IPS DF 6.9 (cell line): ENCODE measurements at places on chromosomes 2 and 18.

- no peaks in the 10 kb centered on the region for H3K4me1 ChIP-seq
- H3K4me3 ChIP-seq: no peak overlapping the region
Observed at GRCh38 chr2:162929571-162929970, 91.0 kb upstream of the KCNH7 start.

GRCh38 chr2:168740360-168740759 is 62.1 kb upstream of the NOSTRIN start:
- no peak overlapping the region for H3K4me3 ChIP-seq
- no peak overlapping the region for H3K27ac ChIP-seq

DNA sequence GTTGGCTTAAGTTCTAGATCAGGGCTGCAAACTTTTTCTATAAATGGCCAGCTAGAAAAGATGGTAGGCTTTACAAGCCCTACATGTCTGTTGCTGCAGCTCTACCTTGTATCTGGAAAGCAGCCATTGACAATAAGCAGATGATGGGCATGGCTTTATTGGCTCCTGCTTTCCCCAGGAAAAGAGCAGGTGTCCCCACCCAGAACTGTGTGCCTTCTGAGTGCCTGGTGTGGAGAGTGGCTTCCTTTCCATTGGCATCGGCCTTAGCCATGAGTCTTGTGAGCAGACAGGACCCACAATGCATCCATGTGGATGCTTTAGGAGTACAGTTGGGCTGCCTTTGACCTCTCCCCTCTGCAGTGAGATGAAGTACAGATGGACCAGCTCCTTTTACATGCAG is 120.2 kb downstream of the CD8B2 start:
- no peaks in the 10 kb centered on the region for H3K4me1 ChIP-seq
- H3K4me3 ChIP-seq: no peak overlapping the region
- H3K27me3 ChIP-seq: no peaks in the 10 kb centered on the region
- no peak for DNase-seq

DNA sequence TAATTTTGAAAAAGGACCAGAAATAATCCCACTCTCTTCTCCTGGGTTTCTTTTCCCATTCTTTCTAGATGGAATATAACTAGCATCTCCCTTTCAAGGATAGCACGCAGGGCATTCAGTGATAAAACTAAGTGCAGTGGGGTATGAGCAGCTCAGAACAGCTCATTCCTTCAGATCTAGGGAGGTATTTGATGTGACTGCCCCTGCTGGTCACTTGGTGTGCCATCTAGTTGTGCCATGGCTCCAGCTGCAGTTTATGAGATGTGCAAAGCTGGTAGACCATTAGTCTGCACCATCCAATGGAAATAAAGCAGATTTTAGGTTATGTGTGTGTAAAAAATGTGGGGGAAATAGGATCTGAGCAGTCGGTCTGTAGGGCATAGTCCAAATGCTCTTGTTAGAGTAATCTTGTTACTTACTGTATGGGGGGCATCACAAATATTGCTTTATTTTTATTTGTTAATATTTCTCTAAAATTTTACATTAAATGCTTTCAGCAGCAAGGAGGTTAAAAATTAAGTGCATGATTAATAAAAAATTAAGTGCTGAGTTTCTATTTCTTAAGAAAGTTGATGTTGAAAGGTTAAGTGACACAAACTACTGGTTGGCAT is 38.9 kb downstream of the CTAGE1 start:
- no peak overlapping the region for H3K27ac ChIP-seq
- H3K36me3 ChIP-seq: no peaks in the 10 kb centered on the region
- H3K4me3 ChIP-seq: no peak overlapping the region
- DNase-seq: peak; percentile 13
- no peaks in the 10 kb centered on the region for H3K4me1 ChIP-seq

- H3K4me3 ChIP-seq: no peak overlapping the region
- no peaks in the 10 kb centered on the region for H3K36me3 ChIP-seq
- H3K27ac ChIP-seq: no peak overlapping the region
- DNase-seq: no peak
- H3K4me1 ChIP-seq: no peaks in the 10 kb centered on the region
- H3K27me3 ChIP-seq: no peaks in the 10 kb centered on the region
Observed at GRCh38 chr2:129768036-129768386, 211.5 kb upstream of the RAB6C start.

GRCh38 chr2:223217373-223217772 is 165.4 kb downstream of the KCNE4 start:
- no peaks in the 10 kb centered on the region for H3K4me1 ChIP-seq
- no peaks in the 10 kb centered on the region for H3K27me3 ChIP-seq

DNA sequence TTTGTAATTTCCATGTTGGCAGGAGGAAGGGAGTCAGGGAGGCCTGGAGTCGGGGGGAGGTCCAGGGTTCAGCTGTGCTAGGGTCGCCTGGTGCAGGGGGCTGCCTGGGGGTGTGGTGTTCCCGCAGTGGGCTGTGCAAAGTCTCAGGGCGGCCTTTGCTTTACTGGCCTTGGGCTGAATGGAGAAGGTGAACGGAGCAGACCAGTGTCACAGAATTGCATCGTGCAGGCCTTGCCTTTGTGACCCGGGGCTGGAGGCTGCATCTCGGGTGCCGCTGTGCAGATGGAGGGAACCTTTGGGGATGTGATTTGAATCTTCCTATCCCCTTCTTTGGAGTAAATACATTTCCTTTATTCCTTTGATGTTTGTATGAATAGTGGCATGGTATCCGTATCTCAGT is 8.8 kb downstream of the SNTG2 start:
- DNase-seq: no peak
- H3K36me3 ChIP-seq: no peaks in the 10 kb centered on the region
- H3K4me3 ChIP-seq: no peak overlapping the region
- peaks cover 3% of the 10 kb centered on the region for H3K4me1 ChIP-seq
- H3K27me3 ChIP-seq: no peaks in the 10 kb centered on the region

DNA sequence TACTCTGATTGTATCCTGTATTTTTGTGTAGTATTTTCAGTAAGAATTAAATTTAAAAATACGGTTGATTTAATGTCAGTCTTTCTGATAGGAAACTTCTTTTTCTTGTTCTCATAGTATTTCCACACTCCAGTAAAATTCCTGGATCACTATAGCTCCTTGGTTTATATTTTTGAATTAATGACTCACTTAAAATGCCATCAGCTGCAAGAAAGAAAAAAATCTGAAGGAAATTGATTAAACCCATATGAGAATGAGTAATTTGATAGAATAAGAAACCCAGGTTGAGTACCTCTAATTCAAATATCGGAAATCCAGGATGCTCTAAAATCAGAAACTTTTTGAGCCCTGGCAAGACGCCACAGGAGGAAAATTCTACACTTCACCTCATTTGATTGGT is 186.8 kb upstream of the RND3 start:
- no peak for DNase-seq
- no peak overlapping the region for H3K27ac ChIP-seq

DNA sequence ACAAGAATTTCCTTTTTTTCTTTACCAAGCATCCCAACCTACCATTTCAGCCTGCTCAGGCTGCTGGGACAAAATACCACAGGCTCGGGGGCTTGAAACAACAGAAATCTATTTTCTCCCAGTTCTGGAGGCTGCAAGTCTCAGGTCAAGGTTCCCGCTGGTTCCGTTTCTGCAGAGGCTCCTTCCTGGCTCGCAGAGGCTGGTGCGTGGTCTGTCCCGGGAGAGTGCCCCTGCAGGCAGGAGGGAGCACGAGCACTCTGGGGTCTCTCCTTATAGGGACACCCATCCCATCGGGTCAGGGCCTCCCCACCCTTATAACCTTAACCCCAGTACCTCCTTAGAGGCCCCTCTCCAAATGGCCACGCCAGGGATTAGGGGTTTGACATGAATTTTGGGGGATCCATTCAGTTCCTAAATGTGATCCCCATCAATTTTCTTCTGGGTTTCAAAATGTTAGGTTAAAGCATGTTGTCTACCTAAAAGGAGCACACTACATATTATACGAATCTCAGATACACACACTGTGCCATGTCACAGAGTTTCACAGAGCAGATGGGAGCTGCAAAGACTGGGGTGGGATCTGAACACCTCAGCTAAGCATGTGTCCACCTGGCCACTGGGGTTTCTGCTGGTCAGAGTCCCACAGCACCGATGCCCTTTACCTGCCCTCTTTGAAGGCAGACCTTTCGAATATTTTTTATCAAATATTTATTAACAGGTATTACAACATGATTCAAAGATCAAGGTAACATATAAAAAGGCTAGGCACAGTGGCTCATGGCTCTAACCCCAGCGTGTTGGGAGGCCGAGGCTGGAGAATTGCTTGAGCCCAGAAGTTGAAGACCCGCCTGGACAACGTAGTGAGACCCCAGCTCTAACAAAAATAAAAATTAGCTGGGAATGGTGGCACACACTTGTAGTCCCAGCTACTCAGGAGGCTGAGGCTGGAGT is 17.6 kb upstream of the ADI1 start:
- H3K4me1 ChIP-seq: no peaks in the 10 kb centered on the region
- peaks cover 3% of the 10 kb centered on the region; the same call in 1 of the 2 replicates for H3K36me3 ChIP-seq
- no peaks in the 10 kb centered on the region for H3K27me3 ChIP-seq
- no peak for DNase-seq
- H3K4me3 ChIP-seq: no peak overlapping the region
- no peak overlapping the region for H3K27ac ChIP-seq

- H3K4me3 ChIP-seq: no peak overlapping the region
- no peaks in the 10 kb centered on the region for H3K36me3 ChIP-seq
- no peaks in the 10 kb centered on the region; the same call in 1 of the 2 replicates for H3K4me1 ChIP-seq
- DNase-seq: no peak
- no peaks in the 10 kb centered on the region for H3K27me3 ChIP-seq
Observed at GRCh38 chr2:20356042-20356441, 5.4 kb upstream of the PUM2 start.

DNA sequence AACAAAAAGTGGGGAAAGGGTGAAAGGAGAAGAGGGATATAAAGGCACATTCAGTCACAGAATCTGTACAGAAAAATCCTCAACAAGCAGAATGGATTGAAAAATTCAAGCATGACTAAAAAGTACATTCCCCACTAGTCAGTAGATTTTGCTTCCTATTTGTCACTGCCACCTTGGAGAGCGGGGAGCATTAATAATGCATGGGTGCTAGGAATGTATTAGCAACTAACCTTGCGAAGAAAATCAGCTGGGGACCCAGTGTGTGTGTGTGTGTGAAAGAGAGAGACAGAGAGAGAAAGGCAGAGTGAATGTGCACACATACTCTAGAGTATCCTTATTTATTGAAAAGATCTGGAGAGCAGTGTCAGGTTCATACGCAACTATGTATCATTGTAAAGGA is 968.7 kb upstream of the ZEB2 start:
- no peaks in the 10 kb centered on the region for H3K27me3 ChIP-seq
- no peak overlapping the region for H3K4me3 ChIP-seq
- H3K4me1 ChIP-seq: peaks cover 2% of the 10 kb centered on the region; the same call in 1 of the 2 replicates
- no peak overlapping the region for H3K27ac ChIP-seq

DNA sequence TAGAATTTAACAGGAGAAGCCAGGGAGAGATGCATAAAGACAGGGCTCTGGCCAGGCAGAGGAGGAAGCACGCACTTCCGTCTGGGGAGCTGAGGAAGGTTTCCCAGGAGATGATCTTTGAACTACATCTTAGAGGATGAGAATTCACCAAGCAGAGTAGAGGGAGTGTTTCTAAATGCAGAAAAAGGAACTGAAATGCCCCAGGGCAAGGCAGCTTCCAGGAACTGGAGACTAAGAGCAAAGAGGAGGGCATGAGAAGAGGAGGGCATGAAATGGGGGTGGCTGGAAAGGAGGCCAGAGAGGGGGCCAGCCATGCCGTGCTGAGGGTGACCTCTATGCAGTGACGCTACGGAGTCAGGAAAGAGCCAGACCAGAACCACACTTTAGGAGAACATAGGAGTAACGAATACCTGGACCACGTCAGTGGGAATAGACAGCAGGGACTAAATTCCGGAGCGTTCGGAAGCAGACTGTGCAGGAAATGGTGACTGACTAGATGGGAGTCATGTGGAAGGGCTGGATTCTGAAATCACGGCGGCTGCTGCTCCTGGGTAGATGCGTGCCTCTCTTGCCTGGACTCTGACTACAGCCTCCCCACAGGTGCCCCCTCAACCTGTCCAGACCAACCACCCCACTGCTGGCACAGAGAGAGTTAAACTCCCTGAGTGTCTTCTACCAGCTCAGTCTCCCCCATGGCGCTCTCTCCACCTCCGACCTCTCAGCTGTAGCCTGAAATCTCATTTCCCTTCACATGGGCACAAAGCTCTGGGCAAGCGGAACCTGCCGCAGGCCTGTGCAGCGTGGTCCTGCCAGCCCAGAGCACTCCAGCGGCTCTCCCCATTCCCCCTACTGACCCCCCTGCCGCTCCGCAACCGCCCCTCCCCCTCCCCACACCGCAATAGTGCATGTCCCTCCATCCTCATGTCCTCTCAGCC is 87.0 kb upstream of the RTN4 start:
- H3K4me1 ChIP-seq: peaks cover 7% of the 10 kb centered on the region; the same call in 1 of the 2 replicates
- no peaks in the 10 kb centered on the region for H3K36me3 ChIP-seq
- no peak for DNase-seq
- H3K27me3 ChIP-seq: no peaks in the 10 kb centered on the region

DNA sequence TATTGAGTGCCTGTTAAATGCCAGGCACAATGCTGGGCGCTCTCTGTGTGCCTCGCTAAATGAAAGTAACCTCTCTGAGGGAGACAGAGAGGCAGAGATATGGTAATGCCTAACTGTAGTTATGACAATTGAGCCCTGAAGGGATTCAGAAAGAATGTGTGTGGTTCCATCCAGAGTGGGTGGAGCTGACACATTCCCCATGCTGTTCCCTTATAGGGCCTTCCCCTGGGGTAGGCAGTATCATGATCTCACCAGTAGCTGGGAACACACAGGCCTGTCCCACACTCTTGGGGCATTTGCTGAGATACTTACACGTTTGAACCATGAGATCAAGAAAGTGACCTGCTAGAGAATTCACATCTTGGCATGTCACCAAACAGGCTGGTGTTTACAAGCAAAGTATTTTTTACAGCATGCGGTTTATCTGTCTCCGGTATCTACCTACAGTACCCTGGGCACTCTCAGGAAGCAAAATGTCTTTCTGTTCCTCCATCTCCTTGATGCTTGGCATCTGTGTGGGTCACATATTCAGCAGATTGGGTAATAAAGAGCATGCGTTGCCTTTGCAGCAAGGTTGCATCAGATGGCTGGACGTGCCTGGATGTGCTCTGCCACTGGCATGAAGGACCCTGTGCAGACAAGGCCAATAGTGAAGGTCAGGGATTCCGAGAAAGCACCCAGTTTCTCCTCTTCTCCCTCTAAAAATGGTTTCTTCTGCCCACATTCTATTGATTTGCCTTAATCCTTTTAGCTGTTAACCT is 9.4 kb downstream of the CTIF start:
- H3K4me3 ChIP-seq: no peak overlapping the region
- peaks cover 14% of the 10 kb centered on the region for H3K4me1 ChIP-seq
- H3K27me3 ChIP-seq: no peaks in the 10 kb centered on the region
